ENCODE measurements at places on chromosomes 1 and 21.

DNA sequence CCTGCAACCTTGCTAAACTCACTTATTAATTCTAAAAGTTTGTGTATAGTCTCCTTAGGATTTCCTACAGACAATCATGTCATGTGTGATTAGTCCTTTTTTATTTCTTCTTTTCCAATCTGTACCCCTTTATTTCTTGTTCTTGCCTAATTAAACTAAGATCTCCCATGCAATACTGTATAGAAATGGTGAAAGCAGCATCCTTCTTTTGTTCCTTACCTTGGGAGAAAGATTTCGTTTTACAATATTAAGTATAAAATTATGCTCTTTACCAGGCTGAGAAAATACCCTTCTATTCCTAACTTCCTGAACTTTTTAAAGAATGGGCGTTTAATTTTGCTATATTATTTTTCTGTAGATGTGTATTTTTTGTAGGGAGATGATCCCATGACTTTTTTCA, 7.6 kb upstream of the COL18A1 start:
- no peak for DNase-seq

GRCh38 chr1:165717918-165718515, 19.7 kb upstream of the ALDH9A1 start:
- DNase-seq = peak; percentile 46

- DNase-seq = no peak
Observed at GRCh38 chr1:29964718-29965533, 728.6 kb downstream of the PTPRU start.

GRCh38 chr1:182610606-182611194, 6.5 kb upstream of the RGS16 start:
- no peak for DNase-seq

DNA sequence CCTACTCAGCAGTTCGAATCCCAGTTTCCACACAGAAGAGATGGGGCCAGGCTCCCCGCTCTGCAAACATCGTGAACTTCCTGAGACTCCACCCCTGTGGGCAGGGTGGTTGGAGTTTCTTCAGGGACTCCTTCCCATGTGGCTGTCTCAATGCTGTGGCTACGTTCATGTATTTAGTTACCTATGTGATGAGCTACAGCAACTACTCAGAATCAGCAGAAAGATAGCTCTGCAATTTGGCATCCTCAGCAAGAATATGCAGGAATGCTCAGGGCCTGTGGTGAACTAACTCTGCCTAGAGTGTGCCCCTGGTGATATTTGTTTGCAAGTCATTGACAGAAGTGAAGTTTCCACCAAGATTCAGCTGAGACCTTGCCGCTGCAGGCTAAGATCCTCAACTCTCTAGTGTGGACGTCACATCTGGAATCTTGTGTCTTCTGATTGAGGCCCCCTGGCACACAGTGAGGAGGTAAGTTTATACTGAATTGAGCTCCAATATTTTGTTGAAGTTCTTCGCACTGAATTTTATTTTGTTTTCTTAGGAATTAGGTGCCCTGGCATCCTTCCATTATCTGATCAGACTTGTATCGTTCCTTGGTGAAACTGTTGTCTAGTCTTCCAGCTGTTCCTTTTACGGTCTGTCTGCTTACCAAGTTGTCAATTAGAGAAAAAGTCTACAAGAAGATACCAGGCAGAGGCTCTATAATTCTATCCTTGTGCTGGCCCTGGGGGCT, 8.2 kb upstream of the GLRX2 start:
- DNase-seq = no peak

- DNase-seq = no peak
Observed at GRCh38 chr1:36119456-36119855, 5.6 kb downstream of the COL8A2 start.

DNA sequence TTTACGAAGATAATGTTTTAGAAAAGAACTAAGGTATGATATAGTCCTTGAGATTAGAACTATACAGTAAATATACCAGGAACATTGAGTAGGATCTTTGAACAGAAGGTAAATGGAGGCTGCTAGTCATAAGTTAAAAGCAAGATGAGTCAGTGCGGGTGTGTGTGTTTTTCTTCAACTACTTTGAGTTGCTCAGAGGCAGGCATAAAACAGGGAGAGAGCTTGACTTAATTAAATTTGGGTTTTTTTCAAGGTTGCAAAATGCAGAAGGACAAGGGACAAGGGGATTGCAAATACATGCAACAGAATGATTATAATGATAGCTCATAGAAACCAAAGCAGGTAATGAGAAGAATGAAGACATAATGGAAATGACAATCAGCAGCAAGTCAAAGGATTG, 815.1 kb downstream of the NCAM2 start:
- no peak for DNase-seq

GRCh38 chr1:117689997-117690625, 84.3 kb downstream of the TENT5C start:
- DNase-seq = no peak

DNA sequence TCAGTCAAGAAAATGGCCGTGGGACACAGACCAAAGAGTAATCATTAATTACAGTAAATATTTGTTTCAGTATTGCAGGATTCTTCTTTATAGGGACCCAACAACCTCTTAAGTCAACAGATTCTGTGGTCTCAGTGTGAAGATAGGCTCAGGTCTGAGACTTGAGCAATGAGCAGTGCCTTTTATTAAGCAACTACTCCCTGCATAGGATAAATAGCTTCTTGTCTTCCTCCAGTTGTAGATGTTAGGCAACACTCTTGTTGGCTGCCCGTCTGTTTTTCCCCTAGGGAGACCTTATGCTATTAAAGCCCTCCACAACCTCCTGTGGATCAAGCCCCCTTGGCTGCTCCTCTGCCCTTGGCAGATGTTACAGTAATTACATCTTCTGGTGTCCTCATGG, 1.8 kb upstream of the OMA1 start:
- no peak for DNase-seq

GRCh38 chr1:177659281-177659680, 310.6 kb downstream of the SEC16B start:
- no peak for DNase-seq

- DNase-seq = no peak
Observed at GRCh38 chr1:212641956-212642355, 33.4 kb downstream of the ATF3 start.

DNA sequence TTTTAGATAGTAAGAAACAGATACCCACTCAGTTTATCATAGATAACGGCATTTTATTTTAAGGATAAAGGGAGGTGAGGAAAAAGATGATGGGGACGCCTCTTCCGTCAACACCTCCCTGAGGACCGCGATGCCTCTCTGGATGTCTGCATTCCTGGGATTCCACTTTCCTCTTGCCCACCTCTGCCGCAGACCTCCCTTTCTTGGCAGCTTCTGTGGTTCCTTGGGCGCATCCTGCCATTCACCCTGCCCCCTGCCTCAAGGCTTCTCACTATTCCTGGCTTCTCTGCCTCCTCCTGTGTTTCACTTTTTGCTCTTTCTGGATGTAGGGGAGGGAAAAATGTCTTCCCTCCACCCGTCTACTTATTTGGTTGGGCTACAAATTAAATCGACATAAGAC, 19.9 kb downstream of the HUNK start:
- no peak for DNase-seq

GRCh38 chr1:22608361-22608760, 28.1 kb upstream of the C1QA start:
- DNase-seq = no peak

- DNase-seq = no peak
Observed at GRCh38 chr21:34771512-34772028, 102.8 kb downstream of the CLIC6 start.

DNA sequence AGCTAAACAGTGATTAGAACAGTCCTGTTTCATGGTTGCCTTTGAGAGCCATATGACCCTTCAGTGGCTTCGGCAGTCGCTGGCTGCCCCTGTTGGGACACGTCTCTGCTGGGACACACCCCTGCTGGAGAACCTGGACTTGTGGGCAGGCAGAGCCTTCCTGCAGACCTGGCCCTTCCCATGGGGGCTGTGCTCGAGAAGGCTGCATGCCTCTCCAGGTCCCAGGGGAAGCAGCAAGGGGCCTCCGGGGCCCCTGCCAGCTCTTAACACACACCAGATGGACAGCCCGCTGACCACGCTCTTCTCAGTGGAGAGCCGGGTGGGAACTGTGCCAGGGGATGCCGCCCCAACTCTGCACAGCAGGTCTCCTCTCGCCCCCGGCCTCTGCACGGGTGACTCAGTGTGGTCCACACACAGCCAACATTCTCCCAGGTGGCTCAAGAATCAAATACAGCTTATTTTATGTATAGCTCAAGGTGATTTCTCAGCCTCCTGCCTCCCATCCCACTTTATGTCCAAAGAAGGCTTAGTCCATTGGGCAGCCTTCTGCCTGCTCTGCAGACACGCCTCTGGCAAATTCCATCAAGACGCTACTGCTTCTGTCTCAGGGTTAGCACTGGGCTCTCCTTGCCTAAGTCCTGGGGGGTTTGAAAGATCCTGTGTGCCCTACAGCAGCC, 450.8 kb downstream of the KIF26B start:
- DNase-seq = peak; percentile 55

DNA sequence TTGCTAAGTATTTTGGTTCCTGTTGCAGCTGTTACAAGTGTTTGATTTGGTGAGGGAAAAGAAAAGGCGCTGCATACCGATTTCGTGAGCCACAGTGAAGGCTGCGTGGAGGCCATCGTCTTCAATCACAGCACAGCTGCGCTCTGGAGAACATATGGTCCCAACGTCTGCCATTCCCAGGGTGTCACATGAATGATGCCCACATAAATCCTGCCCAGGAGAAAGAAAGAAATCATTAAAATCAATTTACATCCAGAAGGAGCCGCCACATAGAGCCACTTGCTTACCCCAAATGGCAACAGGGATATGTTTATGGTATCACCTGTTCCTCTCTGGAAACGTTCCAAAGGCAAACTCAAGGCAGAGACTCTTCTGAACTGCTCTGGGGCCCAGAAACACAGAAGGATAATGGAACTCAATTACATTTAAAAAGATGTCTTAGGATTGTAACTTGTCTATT, 12.2 kb downstream of the ADAMTS5 start:
- DNase-seq = no peak

- DNase-seq = no peak
Observed at GRCh38 chr1:93722081-93723031, 40.7 kb upstream of the BCAR3 start.

GRCh38 chr1:198845851-198846250, 207.0 kb downstream of the PTPRC start:
- no peak for DNase-seq

GRCh38 chr21:46459356-46460112, 843 bp downstream of the DIP2A start:
- no peak for DNase-seq

DNA sequence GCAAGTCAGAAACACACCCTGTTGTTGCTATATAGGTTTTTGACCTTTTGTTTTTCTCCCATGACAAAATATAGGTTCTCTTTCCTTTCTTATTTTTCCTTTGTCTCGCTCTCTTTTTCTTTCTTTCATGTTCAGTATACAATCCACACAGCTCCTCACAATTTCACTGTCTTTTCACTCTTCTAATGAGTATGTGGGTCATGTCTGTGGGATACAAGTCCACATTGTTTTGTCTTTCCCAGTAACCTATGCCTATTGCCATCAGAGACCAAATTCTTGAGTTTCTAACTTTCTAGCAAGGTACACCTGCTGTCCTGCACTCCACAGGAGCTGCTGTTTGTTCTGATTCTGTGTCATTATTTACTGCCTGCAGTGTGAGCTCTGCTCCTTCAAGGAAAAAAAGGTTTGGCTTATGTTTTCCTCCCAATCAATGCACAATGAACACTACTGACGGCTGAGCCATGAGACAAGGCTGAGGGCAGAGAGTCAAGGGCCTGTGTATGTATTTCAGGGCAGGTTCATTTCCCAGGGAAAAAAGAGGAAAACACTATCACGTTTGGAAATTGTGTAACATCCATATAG, 453.8 kb downstream of the NEGR1 start:
- DNase-seq = no peak

GRCh38 chr1:240803151-240803550, 191.2 kb upstream of the GREM2 start:
- no peak for DNase-seq

DNA sequence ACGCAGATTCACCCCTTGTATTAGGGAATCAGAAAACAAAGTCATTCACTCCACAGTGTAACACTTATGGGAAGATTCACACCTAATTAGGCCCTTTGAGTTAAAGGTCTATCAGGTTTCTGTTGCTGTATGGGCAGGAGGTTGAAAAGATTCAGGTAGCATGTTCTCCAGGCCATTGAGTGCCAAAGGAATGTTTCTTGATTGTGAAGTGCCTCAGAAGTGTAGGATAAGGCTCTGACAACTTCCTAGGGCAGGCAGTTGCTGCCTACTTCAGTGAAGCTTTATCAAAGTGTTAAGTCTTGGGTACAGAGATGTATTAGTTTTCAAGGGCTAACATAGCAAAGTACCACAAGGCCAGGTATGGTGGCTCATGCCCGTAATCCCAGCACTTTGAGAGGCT, 48.7 kb upstream of the RGS18 start:
- peak; percentile 32 for DNase-seq

- no peak for DNase-seq
Observed at GRCh38 chr1:38088791-38089190, 42.2 kb upstream of the POU3F1 start.

GRCh38 chr1:39836595-39837110, 46.7 kb downstream of the TRIT1 start:
- DNase-seq = no peak

DNA sequence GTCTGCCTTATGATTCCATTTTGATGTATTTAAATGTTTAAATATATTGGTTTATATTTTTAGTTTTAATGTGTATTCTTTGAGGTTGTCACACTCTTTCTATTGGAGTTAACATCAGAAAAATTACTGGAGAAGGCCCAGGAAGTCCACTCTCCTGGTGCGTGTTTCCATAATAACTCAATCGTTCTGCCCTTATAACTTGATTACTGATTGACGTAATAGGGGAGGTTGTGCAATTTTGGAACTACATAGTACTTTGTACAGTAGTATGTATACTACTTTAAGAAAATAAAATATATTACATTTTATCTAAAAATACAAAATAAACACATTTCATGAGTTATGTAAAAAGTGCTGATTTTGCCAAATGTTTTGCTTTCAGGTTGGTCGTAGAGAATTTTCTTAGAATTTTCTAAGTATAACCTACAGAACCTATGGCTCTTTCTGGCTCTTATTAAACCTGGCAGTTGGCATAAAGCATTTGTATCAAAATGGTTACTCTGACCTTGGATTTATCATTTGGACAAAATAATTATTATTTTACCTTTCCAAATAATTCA, 5.7 kb downstream of the PLA2G4A start:
- no peak for DNase-seq

- DNase-seq = no peak
Observed at GRCh38 chr1:151479462-151479861, 20.2 kb upstream of the POGZ start.

All from right lung (tissue), 10 donors.